ENCODE measurements at places on chromosomes 1 and 21.

GRCh38 chr1:110035236-110035752 is 870 bp downstream of the STRIP1 start:
- DNase-seq = no peak

- DNase-seq = no peak
These were observed 50.8 kb upstream of the POU3F1 start for GRCh38 chr1:38097284-38097898.

GRCh38 chr1:34353409-34353808 is 176.7 kb downstream of the C1orf94 start:
- DNase-seq = no peak

DNA sequence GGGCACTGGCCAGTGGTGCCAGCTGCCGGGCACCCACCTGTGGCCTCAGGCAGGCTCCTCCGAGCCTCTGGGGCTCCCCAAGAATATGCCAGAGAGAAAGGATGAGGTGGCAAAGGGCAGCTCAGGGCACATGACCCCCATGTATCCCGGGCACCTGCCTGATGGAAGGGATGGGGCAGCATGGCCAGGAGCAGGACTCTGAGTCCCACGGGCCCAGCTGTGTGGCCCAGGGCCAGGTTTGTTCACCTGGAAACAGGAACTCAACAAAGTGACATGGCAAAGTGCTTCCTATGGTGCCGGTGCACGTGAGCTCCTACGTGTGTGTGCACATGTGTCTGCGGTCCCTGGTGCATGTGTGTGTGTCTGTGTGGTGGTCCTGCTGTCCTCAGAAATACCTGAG is 9.5 kb upstream of the GPR153 start:
- DNase-seq = no peak

DNA sequence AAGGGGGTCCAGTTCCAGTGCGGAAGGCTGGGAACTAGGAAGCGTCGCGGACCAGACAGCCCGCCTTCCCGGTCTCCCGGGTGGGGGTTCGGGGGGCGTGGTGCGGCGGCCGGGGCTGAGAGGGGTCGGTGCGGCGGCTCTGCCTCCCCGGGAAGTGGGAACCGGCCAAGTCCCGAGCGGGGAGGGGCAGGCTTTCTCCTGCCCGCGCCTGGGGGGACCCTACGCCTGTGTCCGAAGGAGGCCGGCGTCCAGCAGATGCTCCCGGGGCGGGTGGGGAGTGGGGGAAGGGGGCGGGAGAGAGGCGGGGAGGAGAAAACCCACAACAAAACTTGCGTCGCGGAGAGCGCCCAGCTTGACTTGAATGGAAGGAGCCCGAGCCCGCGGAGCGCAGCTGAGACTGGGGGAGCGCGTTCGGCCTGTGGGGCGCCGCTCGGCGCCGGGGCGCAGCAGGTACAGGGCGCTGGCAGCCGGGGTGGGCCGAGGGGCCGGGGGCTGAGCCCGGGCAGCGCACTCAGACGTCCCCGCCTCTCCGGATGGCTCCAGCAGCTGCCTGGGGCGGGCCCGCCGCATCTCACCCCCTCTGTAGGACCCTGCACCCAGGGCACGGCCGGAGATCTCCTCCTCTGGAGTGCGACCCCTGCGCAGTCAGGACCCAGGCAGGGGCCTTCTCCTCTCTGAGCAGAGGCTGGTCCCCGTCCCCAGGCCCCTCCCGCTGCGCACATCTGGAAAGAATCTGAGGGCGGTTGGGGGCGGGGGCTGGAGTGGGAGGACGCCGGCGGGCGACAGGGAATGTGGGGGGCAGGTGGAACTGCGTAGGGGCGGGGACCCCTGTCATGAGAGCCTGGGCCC is at the start of gene PODN:
PODN (plus strand) TSS at position 355 of the 849 bp plus-strand sequence. CDS start 7,643 bp downstream, outside the sequence.
- no peak for DNase-seq

DNA sequence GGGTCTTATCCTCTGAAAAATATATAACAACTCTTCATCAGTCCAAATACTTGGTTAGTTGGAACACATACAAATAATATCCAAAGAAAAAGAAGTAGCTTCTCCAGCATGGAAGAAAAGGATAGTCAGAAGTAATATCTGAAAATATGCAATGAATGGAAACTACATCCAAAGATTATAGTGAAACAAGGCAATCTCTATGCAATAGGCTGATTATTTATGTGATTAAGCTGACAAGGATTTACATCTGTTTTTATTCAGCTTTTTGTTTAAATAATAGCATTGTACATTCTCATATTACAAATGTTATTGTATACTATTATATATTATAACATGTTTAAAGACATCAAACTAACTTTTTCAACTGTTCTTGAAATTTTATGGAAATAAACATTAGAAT is 15.3 kb upstream of the TGFBR3 start:
- DNase-seq = no peak

DNA sequence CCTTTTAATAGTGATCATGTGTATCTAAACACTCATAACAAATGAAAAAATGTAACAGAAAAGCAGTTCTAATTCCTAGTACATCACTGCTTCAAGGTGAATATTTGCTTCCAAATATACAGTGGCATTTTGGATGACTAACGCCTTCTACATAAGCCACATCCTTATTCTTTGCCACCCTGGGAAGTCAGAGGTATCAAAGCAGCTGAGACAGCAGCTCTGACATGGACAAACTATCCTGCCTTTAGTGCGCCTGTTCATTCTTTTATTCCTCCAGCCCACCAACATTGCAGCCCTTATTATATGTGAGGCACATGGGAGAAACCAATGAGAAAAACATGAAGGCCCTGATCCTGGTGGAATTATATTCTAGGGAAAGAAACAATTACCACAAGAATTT is 183.0 kb downstream of the APP start:
- DNase-seq = no peak

GRCh38 chr1:183694066-183694465 is 41.0 kb upstream of the APOBEC4 start:
- DNase-seq = no peak

DNA sequence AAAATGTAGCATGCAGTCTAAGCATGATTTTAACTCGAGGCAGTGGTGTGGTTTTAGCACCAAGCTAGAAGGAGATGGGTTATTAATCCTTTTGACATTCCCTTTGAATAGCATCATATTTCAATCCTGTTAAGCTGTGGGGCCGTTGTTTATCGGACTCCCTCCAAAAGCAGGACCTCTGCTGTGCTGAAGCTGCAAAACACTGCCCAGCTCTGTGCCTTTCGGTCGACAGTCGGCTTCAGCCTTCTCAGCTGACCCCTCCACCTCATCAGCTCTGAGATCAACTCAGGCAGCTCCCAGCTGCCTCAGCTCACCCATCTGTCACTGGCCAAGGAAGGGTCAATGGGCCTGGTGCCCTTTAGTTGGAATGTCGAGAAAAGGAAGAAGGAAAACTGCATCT is 95.5 kb downstream of the KAZN start:
- no peak for DNase-seq

DNA sequence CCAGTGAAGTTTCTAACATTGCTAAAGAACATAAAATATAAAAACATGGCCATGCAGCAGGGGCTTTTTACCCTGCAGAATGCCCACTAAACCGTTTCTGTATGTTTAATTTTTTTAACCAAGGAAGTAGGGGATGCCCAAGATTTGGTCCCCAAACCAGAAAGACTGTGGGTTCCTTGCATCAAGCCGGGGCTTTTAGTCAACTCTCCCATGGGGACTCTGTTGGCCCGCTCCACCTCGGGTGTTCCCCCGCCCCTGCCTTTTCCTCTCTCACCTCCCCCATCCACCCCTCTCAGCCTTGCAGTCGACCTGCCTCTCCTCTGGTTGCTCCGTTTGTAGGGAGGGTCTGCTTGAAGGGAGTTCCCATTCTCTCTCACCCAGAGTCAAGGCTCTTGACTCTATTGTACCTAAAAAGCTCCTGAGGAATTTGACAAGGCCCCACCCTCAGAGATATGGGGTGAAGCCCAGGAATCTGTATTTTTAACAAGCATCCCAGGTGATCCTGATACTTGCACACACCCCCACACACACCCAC is 117.5 kb downstream of the TOMM20 start:
- DNase-seq = no peak

GRCh38 chr1:214281021-214281719 is at the start of gene SMYD2:
Gene SMYD2, plus strand, starts transcription at chr1:214281159. Its CDS starts 96 bp downstream, at chr1:214281255.
- peak; percentile 85 for DNase-seq

- no peak for DNase-seq
These were observed 129.1 kb upstream of the RAB4A start for GRCh38 chr1:229141689-229142377.

GRCh38 chr1:40599926-40600325 is 65.6 kb downstream of the RIMS3 start:
- DNase-seq = no peak

GRCh38 chr1:39116860-39117728 is 87.4 kb upstream of the MACF1 start:
- DNase-seq = no peak

DNA sequence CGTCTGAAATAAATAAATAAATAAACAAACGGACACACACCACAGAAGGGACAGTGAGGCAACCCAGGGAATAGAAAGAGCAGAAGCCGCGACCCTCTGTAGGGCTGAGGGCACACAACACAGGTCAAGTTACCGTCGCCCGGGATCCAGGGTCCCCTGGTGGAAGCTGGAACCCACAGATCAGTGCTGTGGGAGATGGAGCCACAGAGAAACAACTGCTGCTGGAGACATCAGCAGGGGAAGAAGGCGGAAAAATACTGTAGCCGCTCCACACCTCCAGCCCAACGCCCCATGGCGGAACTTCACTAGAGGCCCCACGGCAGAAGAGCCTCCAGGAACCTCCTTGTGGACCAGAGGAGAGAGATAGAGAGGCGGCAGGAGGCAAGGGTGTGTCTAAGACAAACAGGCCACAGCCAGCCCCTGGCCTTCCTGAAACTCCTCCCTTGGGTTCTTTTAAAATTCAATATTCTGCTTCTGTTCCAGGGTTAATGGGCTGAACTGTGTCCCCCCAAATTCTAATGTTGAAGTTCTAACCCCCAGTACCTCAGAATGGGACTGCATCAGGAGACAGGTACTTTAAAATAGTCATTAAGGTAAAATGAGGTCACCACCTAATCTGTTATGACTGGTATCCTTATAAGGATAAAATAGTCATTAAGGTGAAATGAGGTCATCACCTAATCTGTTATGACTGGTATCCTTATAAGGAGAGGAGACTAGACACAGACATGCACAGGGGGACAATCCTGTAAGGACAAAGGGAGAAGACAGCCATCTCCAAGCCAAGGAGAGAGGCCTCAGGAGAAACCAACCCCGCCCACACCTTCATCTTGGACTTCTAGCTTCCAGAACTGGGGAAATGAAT is 7.7 kb upstream of the HLCS start:
- DNase-seq = no peak

GRCh38 chr1:942864-943533 is 16.1 kb downstream of the NOC2L start:
- no peak for DNase-seq

DNA sequence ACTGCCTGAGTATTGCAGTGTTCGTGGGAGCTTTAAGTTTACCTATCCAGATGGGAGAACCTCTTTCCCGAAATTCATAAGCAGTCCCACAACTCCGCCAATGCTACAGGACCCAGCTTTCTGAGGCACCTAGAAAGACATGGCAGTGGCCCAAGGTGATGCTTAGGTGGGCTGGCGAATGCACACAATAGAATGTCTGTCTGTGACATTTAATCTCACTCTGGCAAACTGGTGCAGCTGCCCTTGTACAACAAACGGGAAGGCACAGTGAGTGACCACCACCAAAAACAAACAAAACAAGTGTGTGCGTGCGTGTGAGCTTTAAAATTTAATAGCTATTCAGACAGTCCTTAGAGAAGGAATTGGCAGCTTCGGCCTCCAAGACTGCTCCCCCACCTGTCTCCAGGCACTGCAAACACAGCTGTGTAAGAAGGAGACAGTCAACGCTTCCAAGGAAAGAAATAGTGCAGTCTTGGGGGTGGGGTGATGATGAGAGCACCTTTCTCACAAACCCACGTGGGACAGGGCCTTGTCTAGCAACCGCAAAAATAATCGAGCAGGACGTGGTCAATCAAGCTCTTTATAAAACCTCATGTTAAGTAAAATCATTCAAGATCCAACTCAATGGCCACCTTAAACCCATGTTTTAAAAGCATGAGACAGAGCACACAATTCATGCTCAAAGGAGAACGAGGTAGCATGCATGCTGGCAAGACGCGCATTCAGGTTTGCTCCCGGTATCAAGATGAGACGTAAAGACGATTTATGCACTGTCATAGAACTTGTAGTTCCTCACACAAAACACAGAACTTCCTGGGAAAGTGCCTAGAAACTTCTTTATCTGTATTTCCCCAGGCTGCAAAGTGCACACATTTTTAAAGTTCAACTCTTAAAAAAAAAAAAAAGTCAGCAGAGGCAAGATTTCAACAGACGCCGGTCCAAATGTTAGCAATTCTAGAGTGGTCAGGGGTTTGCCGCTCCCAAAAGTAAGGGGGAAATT is 84.1 kb downstream of the TM2D1 start:
- DNase-seq = no peak

GRCh38 chr21:44802396-44803153 is 955 bp upstream of the UBE2G2 start:
- no peak for DNase-seq

GRCh38 chr1:207828046-207828445 is 76.2 kb downstream of the CD46 start:
- DNase-seq = no peak

- peak; percentile 57 for DNase-seq
These were observed 11.9 kb downstream of the MEF2D start for GRCh38 chr1:156488566-156489165.

GRCh38 chr1:15902882-15903281 is 55.4 kb downstream of the SPEN start:
- DNase-seq = no peak

GRCh38 chr1:225343618-225344017 is 84.2 kb downstream of the LBR start:
- DNase-seq = peak; percentile 60

DNA sequence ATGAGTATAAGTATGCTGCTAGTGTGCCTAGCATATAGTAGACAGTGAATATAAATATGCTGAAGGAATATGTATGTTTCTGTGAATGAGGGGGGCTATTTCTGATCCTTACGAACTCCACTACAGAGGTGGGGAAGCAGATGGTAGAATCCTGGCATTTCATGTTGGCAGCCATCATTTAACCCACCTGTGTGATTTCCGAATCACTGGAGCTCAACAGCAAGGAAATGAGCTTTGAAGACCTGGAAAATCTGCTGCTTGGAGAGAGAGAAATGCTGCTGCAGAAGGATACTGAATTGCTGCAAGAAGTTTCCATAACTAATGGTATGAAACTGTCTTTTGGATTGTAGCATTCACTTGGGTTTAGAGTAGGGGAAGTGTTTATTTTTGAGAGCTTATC is 83.5 kb downstream of the RABGAP1L start:
- no peak for DNase-seq

DNA sequence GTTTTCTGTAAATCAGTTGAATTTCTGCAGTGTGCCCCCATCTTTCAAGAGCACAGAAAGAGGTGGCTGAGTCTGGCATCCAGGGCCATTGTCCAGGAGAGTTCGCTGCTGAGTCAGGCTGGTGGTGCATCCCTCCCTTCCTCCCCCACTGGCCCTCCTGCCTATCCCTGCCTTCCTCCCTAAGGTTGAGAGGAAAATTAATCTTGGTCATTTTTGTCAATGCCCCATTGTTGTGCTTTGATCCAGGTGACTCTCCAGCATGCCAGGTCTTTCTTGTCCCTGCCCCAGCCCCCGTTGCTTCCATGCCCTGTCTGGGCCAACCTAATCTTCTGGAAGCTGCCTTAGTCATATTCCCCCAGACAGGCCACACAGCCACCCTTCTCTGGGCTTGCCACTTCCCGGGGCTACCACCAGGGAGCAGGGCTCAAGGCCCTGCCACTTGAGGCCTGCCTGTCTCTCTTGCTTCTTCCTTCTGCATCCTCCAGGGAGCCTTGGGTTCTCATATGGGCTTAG is 26.6 kb downstream of the PROK1 start:
- peak; percentile 14 for DNase-seq

- peak; percentile 25 for DNase-seq
These were observed 16.8 kb upstream of the STMN1 start for GRCh38 chr1:25922971-25923552.

- DNase-seq = no peak
These were observed 16.1 kb upstream of the MYCL start for GRCh38 chr1:39917825-39918224.
